NCI-H446 (cell line): ENCODE measurements at places on chromosomes 2 and 18.

DNA sequence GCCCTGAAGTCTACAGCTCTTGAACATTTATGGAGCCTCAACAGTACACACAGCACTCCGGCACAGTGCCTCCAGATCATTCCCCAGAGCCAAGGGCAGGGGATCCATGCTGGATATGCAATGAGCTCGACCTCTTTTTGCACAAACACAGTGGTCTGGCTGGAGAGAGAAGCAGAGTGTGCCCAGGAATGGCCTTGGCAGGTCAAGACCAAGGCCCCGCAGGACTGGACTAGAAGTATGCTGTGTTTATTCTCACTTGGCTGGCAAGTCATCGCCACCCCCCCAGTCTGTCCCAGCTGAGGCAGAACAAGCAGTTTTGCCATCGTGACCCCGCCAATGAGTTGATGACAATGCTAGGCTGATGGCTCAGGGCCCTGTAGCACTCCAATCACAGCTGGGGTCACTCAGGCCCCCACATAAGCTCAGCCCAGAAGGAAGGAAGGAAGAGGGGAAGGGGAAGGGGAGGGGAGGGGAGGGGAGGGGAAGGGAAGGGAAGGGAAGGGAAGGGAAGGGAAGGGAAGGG lies 212.1 kb downstream of the TTC32 start:
- DNase-seq, result no peak

DNA sequence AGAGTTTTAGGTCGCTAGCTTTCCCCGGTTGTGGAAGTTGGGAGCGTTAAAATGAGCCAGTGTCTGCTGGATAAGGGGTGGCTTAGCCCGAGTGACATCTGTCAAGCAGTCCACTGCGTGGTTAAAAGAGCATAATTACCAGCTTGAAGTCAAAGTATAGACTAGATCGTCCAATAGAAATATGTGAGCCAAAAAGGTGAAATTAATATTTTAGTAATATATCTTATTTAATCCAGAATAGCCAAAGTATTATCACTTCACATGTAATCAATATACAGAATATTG lies 654 bp downstream of the COMMD1 start:
- no peak for DNase-seq

DNA sequence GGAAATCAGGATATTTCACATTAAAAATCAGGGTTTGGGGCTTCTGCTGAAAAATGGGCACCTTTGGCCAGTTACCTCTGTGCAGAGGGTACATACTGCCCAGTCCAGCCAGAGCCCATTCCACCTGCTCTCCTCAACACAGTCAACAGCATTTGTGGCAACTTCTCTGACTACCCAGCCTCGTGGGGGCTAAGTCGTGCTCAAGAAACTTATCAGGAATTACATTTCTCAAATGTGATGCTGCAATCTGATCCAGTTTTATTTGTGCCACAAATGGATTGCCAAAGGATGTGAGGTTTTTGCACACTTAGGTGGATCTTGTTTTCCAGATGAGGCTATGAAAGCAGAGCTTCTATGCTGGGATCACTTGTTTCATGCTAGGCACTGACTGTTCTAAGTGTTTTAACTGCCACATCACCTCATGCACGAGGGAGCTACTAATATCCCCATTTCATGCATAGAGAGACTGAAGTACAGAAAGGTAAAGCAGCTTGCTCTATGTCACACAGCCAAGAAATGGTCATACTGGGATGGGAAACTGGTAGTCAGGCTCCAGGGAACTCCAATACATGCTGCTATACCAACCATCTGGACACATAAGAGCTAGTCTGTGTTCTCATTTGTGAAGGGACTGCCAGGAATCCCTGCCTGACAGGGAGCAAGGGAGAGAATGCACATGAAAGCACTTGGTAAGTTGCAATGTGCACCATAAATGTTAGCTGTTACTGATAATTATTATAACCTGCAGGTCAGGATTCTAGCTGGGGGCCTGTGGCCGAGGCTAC lies 89.0 kb upstream of the HK2 start:
- DNase-seq, result peak; percentile 52

GRCh38 chr2:156955701-156956100 lies 301.8 kb upstream of the GALNT5 start:
- no peak for DNase-seq

DNA sequence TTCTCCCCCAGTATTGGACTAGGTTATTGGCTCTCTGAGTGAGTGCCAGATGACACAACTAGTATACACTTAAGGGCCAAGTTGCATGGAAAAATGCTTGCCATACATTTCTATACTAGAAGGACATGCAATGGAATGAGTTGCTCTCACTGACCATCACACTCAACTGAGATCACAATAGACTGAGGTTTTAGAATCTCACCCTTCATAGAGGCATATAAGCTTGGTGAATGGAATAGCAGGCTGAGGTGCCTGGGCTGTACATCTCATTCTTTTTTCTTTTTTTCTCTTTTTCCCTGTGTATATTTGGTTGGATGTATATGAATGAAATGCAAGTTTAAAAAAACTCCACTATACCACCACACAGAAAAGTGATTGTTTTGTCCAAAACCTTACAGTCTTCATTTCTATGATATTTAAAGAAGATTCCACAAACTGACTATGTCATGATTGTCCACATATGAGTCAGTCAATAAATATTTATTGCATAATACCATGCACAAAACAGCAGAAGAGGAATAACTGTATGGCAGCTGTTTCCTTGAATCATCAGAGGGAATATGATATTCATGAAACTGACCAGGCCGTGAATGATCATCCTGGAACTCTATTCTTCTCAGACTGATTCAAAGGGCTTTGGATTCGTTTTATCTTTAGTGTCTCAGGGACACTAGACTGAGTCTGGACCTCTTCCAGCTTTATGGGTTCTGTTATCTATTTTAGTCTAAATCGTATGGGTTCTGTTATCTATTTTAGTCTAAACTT lies 122.6 kb upstream of the STK17B start:
- no peak for DNase-seq

DNA sequence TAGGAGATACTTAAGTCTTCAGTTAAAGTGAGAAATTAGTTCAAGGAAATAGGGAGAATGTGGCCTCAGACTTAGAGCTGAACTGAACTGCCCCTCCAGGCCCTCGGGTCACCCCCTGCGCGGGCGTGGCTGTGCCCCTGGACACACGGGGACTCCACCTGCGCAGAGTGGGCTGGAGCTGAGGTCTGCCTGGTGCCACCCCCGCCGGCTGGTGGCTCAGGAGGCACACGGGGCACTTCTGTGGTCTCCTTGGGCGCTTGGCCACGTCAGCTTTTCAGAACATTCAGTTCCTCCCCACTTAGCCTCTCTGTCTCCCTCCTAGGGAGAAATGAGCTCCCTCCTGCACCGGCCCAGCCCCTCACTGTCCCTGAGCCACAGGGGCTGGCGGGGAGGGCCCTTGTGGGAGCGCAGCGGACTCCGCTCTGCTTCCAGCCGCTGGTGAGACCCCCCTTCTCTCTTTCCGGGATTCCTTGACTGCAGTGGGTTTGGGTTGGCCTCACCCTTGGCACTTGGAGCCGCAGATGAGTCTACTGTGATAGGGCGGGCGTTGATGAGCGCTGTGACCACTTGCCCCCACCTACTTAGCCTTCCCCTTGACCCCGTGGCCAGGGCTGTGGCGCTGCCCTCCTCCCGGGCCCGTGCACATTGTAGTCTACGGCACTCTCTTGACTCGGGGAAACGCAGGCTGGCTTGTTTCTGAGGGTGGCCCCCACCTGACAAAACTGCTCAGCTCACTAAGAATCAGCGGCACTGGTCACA lies 18.2 kb upstream of the PDIA6 start:
- no peak for DNase-seq

GRCh38 chr2:176418768-176419167 lies 149.5 kb downstream of the MTX2 start:
- no peak for DNase-seq

DNA sequence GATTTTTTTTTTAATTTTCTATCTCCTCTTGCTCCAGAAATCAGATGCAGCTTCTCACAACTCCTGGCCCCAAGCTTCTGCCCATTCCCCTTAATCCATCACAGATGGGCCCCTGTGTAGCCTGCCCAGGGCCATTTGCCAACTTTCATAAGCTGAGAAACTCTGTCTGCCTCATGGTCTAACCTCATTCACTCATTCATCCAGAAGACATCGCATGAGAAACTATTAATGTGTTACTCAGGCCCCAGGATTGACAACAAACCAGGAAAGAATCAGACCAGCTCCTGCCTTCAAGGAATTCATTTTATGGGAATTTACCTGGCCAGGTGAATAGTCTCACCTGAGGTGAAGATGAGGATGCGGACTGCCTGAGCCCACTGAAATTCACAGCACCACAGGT lies 35.0 kb downstream of the SLC14A2 start:
- no peak for DNase-seq

- no peak for DNase-seq
Measured at GRCh38 chr2:196413821-196414274, 225.7 kb upstream of the CCDC150 start.

DNA sequence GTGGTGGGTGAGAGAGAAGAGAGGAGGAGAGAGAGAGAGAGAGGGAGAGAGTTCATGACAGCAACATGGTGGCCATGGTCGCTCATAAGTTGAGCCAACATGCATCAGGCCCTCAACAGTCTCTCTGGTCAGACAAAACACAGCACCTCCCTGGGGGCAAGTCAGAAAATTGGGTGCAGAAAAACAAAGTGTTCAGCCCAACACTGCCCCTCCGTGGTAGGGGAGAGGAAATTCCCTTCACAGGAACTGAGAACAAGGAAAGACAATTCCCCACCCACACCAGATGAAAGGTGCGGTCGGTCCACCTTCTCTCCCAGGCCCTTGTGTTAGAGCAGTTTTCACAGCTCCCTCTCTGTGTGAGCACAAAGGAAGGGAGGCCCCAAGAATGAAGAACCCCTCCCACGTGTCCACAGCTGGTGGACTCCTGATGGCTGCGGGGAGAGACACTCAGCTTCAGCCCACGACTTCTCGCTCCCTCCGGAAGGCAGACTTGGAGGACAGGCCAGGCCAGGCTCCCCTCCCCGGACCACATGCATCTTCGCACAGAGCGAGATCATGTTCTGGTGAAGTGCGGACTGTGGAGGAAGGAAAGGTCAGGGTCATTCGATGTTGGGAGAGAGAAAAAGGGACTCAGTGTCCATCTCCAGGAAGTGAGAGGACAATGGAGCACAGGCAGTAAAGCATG lies 181.7 kb downstream of the ANAPC1 start:
- peak; percentile 30 for DNase-seq

DNA sequence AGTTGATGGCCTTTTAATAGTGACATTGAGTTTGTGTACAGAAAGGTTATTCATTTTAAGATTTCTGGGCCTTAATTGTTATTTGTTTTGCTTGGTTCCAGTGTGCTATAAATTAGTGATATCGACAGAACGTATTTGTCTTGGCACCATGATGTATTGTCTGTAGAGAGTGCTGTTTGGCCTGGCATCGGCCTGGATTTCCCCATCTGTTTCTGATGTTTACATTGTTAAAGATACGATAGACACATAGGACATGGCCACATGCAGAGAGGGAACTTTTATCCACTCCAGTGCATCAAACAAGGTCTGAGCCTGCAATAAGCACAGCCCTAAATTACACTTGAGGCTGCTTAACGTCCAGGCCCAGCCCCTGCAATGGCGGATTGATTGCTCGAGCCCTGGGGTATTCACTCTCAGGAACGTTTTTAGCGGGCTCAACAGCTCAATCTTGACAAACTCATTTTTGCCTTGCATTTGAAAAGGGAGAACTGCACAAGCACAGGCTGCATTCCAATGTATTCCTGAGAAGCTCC lies 144.7 kb downstream of the SLC4A3 start:
- DNase-seq, result no peak

- no peak for DNase-seq
Measured at GRCh38 chr2:154466226-154466625, 232.3 kb upstream of the KCNJ3 start.

DNA sequence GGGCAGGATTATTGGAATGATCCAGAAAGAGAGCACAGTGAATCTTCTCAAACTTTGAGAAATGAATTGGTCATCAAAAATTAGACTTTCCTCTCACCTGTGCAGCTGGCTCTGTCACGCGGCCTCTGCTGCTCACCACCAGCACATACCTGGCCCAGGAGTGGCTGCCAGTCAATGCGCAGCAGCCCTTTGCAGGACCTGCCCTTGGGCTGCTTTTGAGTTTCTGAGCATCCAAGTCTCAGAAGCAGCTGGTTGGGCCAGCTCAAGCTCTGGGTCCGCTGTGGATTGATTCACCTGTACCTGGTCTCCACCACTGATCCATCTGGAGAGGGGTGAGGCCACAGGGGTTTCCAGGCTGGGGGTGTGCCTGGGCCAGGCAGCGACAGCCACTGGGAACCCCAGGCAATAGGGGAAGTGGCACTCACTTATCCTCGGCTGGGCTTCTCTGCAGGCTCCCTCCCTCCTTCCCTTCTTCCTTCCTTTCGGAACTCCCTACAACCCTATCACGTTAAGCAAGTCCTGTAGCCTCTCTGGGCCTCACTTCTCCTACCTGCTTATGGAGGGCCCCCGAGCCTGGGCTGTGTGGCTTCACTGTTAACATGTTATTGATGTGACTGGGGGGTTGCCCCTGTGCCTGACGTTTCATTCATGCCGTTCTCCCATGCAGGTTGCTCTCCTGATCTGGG lies 48.1 kb downstream of the SH3BP4 start:
- no peak for DNase-seq

- no peak for DNase-seq
Measured at GRCh38 chr2:174719016-174719415, 45.3 kb downstream of the CHRNA1 start.

DNA sequence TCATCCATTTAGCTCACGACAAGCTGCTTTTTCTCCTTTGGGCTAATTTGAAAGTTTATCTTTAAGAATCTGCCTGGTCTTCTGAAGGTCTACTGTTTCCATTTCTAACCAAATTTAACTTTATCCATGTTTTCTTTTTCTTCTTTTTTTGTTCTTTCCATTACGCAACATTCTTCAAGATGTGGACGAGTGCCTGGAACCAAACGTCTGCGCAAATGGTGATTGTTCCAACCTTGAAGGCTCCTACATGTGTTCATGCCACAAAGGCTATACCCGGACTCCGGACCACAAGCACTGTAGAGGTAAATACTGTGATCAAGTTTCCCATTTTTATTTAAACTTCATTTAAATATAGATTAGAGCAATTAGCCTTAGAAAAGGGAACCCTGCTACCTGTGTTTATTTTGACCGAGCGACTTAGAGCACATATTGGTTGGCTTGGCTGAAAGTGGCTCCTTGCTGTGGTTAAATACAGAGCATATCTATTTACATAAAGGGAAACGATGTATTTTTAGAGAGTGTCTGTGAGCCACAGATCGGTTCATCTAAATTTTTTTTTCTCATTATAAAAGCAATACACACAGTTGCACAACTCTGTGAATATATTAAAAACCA lies 183.4 kb upstream of the RASGRP3 start:
- DNase-seq, result no peak

GRCh38 chr18:9951022-9951859 lies 37.4 kb downstream of the VAPA start:
- peak; percentile 4 for DNase-seq

GRCh38 chr2:111219285-111219684 lies 98.6 kb downstream of the BCL2L11 start:
- DNase-seq, result no peak

- no peak for DNase-seq
Measured at GRCh38 chr18:46422552-46423055, 234.4 kb downstream of the LOXHD1 start.

- DNase-seq, result no peak
Measured at GRCh38 chr2:136375017-136375901, 257.3 kb upstream of the CXCR4 start.
